CMK (cell line): ENCODE measurements at places on chromosomes 1 and 21.

DNA sequence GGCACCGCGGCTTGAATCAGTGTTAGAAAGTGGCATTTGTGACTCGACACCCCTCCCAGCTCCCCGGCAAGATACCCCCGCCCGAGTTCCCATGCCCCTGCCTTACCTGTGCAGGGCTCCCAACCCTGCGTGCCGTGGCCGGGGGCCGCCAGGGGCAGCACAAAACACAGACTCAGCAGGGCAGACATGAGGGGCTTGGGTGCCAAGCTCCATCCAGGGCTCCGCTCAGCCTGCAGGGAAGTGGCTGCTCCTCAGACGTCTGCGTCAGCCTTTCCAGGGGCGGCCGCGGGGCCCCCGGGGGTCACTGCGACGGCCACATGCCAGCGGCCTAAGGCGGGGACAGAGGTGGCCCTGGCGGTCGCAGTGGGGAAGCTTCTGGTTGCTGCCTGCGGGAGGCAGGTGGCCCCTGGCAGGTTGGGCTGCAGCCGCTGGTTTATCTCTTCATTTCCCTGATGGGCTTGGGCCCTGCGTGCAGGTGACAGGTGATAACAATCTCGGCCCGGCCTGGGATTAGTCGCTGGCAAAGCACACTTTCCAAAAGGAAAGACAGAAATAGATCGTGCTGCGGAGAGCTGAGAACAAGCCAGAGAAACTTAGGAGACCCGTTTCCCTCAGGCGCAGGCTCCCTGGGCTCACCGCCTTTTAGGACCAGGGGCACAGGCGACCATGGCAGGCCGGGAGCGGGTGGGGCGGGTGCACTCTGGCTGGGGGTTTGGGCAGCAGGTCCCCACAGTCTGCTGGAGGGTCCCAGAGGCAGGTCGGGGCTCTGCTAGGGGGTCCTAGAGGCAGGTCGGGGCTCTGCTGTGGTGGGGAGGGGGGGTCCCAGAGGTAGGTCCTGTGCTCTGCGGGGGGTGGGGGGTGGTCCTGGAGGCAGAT, at the start of gene TSPEAR:
TSPEAR (minus strand) TSS at position 246 of the 876 bp plus-strand sequence; CDS start at position 188, 58 bp downstream.
- no peak for DNase-seq

GRCh38 chr1:75330624-75331023, 196.4 kb downstream of the LHX8 start:
- no peak for DNase-seq

DNA sequence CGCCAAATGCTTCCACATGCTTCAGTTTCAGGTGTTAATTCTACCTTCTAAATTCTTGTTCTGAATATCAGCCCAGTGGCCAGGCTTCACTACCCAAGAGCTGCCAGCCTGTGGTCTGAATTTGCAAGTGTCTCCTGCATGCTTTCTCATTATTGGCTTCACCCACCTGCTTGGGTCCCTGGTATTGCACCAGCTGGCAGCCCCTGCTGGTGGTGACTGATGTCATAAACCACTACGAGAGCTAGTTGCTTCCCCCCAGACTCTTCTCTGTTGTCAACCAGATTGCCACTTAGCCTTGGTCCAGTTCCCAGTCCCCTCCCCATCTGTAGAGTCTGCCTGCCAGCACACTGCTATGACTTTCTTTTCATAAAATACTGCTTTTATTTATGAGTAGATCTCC, 197.7 kb upstream of the DUSP10 start:
- no peak for DNase-seq

DNA sequence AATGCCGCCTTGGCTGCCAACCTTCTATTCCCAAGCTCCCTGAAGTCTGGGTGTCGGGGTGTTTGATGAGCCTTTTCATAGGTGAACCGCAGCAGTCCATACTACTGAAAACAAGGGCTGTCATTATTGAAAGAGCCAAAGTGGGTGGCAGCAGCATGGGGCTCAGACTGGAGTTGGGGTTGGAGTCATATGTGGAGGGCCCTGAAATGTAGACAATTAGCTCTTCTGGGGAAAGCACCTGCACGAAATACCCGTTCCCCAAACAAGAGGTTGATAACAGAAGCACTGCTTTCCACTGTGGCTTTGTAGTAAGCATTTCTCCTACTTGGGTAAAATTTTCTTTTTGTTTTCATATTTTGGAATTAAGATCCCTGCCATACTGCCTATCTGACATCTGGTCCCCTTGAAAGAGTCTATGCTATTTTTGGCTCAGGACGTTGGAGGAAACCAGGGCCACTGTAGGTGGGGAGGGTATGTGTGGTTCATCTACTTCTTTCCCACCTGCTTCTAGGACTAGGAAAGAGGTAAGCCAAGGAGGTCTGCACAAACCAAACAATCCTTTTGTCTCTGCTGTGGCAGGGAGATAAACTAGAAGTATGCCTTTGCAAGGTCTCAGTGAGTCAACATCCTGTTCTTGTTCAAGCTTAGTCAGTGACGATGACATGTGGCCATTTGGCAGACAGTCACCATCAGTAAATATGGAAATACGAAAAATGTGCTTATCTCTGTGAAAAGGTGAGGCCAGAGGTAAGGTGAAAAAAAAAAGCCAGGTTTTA, 197.0 kb upstream of the UBE2U start:
- DNase-seq = no peak

DNA sequence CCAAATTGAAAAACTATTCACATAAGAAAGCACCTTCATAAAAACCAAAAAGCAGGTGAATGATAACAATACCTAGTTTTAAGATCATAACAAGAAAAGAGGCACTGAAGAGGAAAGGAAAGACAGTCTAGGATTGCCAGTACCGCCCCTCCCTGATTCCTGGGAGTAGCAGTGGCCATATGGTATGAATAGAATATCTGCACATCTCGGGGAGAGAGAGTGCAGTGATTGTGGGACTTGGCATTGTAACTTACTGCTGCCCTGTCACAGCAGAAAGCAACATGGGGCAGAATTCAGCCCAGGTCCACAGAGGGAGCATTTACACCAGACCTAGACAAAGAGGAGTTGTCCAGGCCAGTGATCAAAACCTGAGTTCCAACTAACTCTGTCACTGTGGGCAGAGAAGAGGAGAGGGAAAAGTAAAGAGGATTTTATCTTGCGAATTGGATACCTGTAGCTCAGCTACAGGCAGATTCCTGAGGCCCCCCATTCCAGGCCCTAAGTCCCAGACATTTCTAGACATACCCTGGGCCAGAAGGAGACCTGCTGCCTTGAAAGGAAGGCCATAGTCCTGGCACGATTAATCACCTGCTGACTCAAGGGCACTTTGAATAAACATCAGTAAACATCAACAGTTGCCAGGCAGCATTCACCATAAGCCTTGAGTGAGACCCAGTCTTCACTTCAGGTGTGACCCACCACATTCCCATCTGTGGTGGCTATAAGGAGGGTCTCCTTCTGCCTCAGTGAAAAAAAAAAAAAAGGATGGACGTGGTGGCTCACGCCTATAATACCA, 397.5 kb downstream of the TGFB2 start:
- no peak for DNase-seq
